ENCODE measurements at places on chromosomes 7 and 10. TPM values are rescaled to one million over a fixed set of nuclear protein-coding genes. Genes with fewer than 3 reads are reported as not detected.

Gene TSPAN33
- total RNA-seq, result 54.9 TPM

Gene ITIH5
- total RNA-seq, result 13.1 TPM

Gene NPTX2
- 2.0 TPM for total RNA-seq

Gene NPC1L1
- 0.88 TPM for total RNA-seq

Gene DENND2A
- 18.0 TPM for total RNA-seq

Gene SLC25A13
- total RNA-seq, result 32.1 TPM

Gene SLC16A12
- 38.8 TPM for total RNA-seq

Data from kidney (tissue), 22 donors.